ENCODE measurements at places on chromosomes 6 and 20.

DNA sequence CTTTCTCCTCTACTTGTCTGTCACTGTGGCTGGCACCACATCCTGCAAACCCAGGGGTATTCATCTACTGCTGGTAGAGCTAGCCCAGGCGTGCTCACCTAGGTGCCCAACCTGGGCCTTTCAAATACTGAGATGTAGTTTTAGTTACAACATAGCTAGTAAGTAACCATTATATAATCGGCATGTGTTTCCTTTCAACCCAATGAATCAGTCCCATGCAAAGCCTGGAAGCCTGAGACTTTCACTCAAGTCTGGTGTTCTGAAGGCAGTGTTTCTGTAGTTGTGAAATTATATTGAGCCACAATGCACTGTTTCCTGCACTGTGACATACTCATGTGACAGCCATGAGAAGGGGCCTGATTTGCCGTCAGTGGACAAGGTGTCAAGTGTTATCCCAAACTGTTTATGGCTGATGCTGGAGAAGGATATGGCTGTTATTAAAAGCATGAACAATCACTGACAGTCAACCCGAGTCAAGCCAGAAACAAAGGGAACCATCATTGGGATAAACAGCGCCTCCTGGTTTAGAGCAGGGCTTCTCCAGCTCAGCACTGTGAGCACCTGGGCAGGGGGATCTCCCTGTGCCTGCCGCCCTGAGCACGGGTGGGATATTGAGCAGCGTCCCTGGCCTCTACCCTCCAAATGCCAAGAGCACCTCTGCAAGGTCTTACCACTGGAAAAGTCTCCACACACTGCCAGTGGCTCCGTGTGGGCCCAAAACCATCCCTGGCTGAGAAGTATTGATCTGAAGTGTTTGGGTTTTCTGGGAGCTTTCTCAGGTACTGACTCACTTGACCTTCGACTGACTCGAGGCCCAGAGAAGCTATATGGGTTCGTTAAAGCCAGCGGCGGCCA, 1.6 kb downstream of the PSMA7 start:
- DNase-seq, result no peak

DNA sequence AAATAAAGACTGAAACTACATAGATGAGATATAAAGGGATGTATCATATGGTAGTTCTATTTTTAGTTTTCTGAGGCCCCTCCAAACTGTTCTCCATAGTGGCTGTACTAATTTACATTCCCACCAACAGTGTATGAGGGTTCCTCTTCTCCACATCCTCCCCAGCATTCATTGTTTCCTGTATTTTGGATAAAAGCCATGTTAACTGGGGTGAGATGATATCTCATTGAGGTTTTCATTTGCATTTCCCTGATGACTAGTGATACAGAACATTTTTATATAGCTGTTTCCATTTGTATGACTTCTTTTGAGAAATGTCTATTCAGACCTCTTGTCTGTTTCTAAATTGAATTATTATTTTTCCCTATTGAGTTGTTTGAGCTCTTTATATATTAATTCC, 229.3 kb downstream of the RFPL4B start:
- DNase-seq, result no peak

- no peak for DNase-seq
These were observed 64.2 kb upstream of the FLRT3 start for GRCh38 chr20:14401479-14402138.

DNA sequence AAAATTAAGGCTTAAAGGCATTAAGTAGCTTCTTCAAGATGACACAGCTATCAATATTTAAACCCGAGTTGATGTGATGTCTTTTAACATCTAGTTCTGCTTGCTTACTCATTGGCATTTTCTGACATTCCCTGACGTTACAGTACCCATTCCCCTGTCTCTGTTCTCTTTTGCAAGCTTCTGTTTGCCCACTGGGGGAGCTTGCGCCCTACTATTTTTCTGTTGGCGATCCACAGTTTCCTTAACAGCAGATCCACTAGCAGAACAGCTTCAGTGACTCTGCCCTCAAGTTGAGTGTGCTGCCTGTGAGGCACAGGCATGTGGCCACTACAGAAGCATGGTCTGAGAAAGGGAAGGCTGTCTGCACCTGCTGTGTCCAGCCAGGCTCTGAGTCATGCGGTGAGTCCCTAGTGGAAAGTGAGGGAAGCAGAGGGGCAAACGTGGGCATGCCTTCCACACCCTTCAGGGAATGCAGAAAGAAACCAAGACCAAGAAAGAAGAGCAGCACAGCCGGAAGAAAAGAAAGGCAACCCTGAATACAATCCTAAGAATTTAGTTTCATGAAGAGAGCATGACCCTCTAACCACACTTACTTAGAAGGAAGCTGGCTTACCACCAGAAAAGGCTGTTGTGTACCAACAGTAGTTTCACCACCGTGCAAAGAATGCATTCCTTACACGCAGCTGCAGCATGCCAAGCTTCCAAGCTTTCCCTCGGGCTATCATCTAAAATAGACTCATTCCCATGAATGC, 97.7 kb upstream of the VGLL2 start:
- DNase-seq, result no peak

DNA sequence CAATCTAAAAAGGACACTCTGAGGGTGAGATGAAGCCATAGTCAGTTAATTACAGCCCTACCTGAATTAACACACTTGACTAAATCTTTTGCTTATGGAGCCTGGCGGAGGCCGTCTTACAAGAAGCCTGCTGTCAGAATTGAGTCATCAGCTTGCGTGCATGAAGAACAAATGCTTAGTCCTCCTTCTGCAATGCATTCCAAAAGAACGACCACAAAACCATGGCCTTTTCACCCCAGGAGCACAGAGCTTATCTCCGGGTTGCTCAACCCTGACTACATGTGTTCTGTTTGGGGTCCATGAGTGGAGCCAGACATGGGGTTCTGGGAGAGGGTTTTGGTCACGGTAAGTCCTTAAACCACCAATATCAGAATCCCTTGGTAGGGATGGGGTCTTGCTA, 318.1 kb downstream of the CLIC5 start:
- DNase-seq, result no peak

DNA sequence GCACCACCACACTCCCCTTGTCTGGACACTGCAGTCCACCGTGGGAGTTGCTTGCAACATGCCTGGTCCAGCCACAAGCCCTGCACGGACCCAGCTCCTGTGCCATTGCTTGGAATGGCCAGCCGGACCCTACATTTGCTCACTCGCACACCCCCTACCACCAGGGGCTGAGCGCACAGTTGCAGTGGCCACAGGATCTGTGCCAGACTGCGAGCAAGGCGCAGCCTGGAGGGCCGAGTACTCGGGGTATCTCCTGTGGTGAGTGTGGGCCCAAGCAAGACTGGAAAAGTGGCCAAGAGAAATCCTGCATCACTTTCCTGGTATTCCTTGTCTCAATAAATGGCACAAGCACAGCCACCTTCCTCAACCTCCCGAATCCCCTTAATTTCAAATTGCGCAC, 85.4 kb upstream of the SAMD5 start:
- DNase-seq, result no peak

DNA sequence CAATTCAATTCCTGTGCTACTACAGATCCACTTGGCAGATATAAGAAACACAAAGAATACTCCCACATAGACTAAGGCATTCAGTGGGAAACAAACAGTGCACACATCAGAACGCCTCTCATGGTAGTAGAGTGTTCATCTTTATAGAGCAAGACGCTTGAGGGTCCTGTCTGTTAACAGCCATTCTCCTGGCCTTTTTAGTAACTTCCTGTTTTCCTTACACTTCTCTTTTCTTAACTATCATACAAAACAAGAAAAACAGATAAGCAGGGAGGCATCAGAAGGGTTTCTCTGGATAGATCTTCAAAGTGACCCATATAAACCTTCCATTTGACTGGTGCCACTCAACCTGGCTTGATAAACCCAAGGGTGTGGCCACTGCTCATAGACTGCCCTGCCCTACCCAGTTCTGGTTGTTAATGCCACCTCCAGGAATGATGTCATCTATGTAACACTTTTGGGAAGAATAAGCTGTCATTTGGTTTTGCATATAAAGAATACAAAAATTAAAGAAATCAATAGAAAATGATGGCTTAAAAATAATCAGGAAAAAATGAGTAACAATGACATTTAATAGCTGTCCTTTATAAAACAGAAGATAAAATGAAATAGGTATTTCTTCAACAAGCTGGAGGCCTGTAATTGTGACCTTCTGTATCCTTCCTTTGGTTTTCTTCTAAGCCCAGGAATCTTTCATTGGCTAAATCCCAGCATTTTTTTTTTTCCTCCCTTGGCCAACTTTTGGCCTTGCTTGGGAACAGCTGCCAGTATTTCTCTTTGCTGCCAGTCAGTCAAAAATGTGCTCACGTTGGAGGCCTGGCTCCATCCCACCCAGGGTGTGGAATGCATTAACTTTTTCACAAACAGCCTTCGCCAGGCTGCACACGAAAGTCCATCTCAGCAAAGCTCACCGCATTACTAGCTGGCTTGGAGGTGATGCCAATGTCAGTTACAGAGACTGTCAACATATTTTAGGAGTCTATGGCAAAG, 103.5 kb downstream of the GJA10 start:
- no peak for DNase-seq

DNA sequence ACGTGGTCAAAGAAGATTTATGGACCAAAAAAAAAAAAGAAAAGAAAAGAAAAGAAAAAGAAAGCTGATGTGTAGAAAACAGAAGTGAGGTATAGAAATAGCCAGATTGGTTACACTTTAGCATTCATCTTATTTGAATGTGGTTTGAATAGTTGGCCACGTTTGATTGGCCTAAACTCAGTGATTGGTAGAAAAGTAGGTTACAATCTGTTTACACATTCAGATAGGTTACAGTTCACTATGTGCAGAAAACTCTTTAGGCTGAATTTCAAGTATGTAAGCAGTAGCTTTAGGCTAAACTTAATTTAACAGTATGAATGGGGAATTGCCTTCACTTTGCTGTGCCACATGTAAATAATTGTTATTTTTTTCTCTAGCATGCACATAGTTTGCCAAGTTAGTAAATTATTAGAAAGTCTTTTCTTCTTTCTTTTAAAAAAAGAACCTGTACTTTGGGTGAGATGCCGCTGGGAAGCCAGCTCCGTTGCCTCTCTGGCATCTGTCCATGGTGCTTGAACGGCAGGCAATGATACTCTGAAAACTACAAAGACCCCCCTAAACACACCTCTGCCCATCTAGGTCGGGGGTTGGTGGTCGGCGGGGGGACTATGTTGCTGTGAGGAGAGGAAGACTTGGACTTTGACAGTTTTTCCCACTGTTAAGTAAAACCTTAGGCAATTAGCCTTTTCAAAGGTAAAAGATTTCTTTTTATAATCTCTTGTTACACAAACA, 173.0 kb downstream of the AIG1 start:
- no peak for DNase-seq

- DNase-seq, result no peak
These were observed 208.4 kb downstream of the CDH4 start for GRCh38 chr20:61460261-61461052.

DNA sequence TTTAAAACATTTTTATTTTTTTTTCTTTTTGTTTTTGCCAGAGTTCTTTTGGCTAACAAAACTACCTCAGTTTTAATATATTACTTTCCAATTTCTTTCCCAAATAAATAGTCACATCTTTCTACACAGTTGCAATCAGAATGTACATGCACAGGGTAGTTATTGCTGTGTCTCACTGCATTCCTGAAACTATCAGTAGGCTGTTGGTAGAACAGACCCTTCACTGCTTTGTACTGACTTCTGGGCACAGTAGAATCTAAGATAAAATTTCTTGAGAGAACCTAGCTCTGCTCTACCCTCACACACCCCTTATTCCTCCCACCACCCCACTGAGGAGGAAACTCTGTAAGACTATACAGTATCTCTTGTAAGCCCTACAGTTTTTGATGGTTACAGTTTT, 19.9 kb downstream of the TPX2 start:
- DNase-seq, result no peak

GRCh38 chr6:148952147-148953035, 205.6 kb downstream of the UST start:
- no peak for DNase-seq

DNA sequence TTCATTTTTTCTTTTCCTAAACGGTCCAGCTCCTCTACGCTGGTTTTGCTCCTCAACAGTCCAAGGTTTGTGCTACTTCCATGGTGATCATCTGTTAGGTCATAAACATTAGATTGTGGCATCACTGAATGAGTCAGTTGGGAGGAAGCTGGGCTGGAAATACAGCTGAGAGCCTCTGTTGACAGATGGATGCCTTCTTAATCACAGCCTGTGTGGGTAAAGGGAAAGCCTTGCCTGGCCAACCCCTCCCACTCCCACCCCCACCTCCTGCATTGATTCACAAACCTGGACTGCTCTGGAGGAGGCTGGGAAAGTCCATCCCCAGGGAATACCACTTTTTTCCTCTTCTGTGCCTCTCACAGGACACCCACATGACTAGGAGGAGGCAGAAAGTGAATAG, 180.6 kb upstream of the CCN2 start:
- no peak for DNase-seq

GRCh38 chr20:22446613-22447446, 137.5 kb downstream of the FOXA2 start:
- DNase-seq, result no peak

GRCh38 chr20:57522380-57523140, 2.4 kb downstream of the CTCFL start:
- DNase-seq, result no peak

DNA sequence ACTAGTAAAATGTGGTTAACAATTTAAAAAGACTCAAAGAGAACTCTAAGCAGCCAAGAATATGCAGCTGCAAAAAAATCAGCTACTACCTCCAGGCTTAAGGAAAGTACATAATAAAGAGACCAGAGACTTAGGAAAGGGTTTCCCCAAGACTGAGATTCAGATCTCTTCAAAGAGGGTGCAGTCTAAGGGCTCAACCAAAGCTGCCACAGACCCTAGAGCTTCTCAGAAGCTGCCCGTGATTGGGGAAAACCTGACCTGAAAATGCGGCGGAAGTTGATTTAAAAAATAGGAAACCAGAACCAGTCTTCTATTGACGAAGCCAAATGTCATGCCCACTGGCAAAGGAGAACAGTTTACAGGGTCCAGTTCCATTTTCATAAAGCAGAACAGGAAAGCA, 516.8 kb upstream of the MARCKS start:
- DNase-seq, result no peak

- no peak for DNase-seq
These were observed 57.4 kb downstream of the CD83 start for GRCh38 chr6:14174996-14175395.

- no peak for DNase-seq
These were observed 45.5 kb upstream of the HLA-E start for GRCh38 chr6:30443657-30444450.

- no peak for DNase-seq
These were observed 6.9 kb downstream of the EPHA7 start for GRCh38 chr6:93412452-93412851.

- no peak for DNase-seq
These were observed 157.2 kb downstream of the PTPRK start for GRCh38 chr6:128363020-128363813.

GRCh38 chr6:119672725-119673124, 323.2 kb upstream of the MAN1A1 start:
- no peak for DNase-seq

GRCh38 chr20:31662372-31662854, 24.7 kb downstream of the COX4I2 start:
- no peak for DNase-seq

- DNase-seq, result no peak
These were observed 159.7 kb downstream of the TMEM242 start for GRCh38 chr6:157163434-157164159.

- no peak for DNase-seq
These were observed 77.8 kb upstream of the ZNF184 start for GRCh38 chr6:27550692-27551091.

All from cortex of kidney (tissue), 1 donor.